ENCODE measurements at places on chromosomes 11 and 22.

- DNase-seq, result no peak
Observed at GRCh38 chr11:84720706-84721402, 906.3 kb downstream of the DLG2 start.

DNA sequence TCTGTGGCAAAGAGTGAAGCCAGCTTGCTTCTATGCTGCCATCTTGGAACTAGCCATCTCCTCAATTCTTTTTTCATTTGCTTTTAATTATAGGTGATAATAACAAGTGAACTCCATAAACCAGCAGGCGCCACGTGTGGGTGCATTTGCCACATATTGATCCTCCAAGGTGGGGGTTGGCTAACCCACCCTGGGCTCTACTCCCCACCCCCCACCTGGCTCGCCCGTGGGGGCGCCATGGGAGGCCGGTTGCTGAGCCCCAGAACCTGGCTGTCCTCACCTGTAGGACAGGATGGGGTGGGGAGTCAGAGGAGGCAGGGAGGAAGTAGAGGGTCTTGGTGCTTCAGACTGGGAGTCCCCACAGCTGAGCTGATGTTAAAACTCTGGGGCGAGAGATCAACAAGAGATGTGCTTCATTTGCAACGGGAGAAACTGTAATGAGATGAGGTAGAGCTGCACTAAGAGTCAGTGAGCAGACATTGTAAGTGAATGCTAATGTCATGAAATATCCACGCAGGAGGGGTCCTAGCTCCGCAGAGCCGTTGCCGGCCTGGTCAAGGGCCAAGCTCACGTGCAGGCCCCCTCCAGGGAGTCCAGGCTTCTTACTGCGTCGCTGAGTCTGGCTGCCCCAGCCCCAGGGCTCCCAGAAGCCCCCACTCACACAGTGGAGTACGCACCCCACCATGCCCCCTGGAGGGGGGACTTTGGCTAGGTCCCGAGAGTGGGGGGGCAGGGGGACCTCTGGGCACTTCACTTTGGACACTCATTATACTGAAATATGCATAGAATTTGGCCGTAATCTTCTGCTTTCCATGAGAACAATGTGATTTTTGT lies 59.4 kb downstream of the BRD1 start:
- no peak for DNase-seq

DNA sequence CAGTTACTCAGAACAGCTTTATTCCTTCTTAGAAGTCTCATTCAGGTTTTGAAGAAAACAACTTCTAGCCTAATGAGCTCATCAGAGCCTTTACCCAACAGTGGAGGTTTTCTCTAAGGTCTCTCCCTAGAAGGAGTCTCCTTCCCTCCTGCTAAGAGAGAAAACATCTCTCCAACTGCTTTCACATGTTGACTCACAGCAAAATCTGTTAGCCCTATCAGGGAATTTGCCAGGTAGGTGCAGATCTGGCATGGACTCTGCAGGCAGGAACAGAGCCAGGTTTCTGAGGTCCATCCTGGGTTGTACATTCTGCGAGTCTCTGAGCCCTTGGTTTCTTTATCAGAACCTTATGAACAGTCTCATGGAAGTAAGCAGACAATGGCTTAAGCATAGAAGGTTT lies 214.4 kb downstream of the HIPK3 start:
- DNase-seq, result no peak

DNA sequence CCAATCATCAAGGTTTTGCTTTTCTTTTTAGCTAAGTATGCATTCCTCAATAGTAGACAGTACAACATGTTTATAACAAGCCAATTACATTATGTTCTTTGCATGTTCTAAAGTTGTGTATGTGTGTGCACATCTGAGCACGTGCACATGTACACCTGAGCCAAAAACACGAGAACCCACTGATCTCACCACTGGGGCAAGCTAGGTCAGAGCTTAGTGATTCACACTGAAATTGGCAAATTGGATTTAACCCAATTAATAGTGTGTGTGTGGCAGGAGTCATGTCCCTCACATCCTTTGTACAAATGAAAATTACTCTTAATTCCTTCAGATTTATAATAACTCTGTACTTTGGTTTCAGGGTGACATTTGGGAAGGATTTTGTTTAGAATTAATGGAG lies 145.7 kb upstream of the TEAD1 start:
- no peak for DNase-seq

GRCh38 chr22:42805998-42806830 lies 50.9 kb downstream of the ARFGAP3 start:
- no peak for DNase-seq

GRCh38 chr11:64526795-64527194 lies 64.2 kb upstream of the SLC22A12 start:
- DNase-seq, result no peak

- no peak for DNase-seq
Observed at GRCh38 chr11:71489311-71490043, 36.5 kb downstream of the NADSYN1 start.

DNA sequence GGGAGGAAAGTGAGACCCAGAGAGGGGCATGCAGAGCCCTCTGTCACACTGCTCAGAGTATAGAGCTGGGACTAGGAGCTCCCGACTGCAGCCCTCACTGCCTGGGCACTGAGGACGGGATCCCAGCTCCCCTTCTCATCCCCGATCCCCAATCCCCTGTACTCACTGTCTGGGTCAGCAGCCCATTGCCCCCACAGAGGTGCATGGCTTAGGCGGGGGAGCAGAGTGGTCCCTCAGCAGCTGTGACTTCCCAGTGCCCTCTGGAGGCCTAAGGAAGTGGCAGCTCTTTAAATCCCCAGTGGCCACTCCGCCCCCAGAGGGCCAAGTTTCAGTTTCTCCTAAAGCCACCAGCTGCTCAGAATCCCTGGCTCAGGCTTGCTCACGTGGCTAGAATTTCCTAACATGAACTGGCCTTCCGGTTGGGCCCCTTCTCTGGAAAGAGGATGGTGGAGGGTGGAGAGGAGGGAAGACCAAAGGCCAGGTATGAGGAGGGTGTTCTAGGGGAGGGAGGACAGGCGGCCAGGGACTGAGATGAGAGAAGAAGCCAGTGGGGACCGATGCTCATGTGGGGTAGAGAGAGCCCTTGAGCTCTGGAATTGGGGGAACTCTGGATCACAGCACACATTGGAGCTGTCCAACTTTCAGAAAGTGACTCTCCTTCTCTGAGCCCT lies at the start of gene BATF2:
BATF2 (minus strand) TSS at position 262 of the 671 bp plus-strand sequence; CDS start at position 205, 57 bp downstream.
- peak; percentile 85 for DNase-seq

GRCh38 chr11:125701858-125702621 lies 21.4 kb upstream of the ACRV1 start:
- DNase-seq, result no peak

DNA sequence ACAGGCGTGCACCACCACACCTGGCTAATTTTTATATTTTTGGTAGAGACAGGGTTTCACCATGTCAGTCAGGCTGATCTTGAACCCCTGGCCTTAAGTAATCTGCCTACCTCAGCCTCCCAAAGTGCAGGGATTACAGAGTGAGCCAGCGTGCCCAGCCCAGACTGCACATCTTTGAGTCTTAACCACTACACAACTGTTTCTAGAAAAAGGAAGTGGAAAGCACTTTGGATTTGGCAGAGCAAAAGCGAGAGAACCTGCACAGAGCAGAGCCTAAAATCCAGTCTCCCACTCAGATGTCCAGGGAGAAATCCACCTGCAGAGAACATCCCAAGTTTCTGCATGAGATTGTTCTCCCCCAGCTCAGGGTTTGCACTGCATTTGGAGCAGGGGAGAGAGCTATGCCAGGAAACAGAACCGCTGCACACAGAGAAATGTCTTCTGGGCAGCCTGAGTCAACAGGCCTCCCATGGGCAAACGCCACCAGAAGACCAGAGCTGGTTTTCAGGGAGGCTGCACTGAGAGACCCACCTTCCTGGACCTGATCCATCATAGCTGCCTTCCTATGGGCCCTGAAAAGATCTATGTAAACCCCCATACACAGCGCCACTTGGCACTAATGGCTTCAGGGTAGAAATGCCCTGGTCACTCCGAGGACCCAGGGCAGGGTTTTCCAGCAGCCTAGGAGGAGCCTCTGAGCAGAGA lies 54.0 kb downstream of the RPUSD4 start:
- no peak for DNase-seq

DNA sequence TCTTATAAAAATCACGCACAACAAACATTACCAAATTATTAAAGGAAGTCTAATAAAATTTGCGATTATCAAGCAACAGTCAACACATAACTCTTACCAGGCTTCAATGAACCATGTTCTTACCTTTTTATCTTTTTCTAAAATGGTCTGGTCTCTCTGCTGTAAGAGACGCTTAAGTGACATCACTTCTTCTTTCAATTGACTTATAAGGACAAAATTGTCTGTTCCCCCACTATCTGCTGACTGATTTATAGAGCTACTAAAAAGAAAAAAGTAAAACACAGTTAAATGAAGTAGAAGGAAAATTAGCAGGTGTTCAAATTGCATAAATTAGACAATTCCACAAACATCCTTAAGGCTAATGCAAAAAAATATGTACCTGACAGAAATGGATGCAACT lies 10.9 kb downstream of the FAM76B start:
- DNase-seq, result no peak

GRCh38 chr11:7576726-7577290 lies 63.0 kb downstream of the PPFIBP2 start:
- DNase-seq, result no peak

GRCh38 chr22:37967147-37967546 lies 13.6 kb downstream of the POLR2F start:
- DNase-seq, result no peak

- DNase-seq, result no peak
Observed at GRCh38 chr11:60280412-60280811, at the start of gene MS4A4A. TSS of gene MS4A4A (plus strand) at chr11:60280666. CDS start at chr11:60280676, 10 bp downstream.

DNA sequence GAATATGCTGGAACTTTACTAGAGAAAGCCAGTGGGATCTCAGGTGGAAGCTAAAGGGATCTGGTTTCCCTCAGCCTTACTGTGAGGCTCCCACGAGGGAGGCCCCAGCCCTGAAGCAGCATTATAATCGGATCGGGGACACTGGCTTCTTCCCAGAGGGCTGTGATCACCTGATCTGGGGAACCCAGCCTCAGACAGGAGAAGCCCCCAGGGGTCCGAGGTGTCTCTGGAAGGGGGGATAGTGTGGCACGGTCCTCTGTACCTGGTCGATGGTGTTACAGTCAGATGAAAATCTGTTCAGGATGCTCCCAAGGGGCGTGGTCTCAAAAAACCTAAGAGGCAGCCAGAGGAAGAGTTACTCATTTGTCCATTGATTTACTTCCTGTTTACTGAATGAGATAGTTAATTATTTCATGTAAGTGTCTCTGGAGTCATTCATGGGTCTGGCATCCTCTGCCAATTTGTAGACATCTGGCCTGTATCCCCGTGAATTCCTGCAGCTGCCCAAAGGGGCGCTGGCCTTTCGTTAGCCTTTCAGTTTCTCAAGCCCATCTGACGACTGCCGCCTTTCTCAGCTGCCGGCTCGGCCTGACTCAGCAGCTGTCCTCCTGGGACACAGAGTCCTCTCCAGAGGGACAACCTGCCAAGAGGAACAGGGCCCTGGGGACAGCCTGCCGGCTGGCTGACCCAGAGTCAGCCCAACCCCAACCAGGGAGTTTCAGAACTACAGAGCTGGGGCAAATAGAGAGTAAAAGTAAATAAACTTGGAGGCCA lies 17.0 kb upstream of the KCNJ11 start:
- peak; percentile 70 for DNase-seq

DNA sequence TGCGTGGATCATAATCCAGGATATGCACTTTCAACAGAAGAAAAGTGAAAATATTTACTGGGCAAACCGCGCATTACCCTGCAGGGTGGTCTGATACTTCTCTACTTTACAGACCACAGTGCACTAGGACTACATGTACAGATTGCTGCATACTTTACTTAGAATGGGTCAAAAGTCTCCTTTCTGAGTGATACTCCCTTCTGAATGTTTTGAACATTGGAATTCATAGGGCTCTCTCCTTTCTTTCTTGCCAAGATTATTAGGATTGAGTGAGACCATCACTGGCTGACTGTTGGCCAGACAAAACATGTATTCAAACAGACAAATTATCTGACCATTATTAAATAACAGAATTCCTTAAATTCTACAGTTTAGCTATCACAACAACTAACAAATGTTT lies 6.6 kb upstream of the FIBIN start:
- DNase-seq, result no peak
